Activated CD4-positive, CD25-positive, alpha-beta regulatory T cell treated with anti-CD3 and anti-CD28 coated beads, Interleukin-2, amount 50 U/mL, for 24 hours (primary cell): ENCODE measurements at places on chromosomes 2 and 18.

DNA sequence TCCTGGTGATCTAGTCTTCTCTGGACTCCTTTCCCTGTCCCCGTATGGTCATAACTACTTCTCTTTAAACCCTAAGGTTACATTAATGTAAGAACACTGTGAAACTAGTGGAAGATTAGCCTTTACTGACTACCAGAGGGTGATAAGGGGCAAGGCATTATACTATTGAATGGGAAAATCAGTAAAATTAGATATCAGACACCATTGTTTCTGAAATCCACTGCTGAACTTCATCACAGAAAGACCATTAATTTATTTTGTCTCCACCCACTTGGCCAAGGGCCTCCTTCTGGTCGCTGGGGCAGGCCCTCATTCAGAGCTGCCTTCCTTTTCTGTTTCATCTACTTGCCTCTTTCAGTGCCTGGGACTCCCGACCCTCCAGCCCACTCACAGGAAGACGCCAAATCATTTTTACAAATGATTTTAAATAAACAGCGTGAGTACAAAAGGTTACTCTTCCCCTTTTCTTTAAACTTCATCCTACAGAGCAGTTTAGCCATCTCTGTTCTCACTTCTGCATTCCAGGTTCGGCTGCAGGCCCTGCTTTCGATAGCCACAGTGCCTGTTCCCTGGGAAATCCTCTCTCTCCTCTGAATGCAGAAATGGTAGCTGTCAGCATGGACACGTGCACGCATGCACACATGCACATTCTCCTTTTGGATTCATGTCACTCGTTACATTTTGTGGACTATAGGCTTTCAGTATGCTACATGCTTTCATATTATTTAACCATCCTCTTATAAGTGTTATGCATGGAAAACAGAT, 70.3 kb upstream of the DOCK10 start:
- ATAC-seq, result no peak

- no peak for ATAC-seq
Observed at GRCh38 chr2:241068136-241068941, 33.7 kb downstream of the MTERF4 start.

- ATAC-seq, result no peak
Observed at GRCh38 chr2:186101616-186102015, 363.0 kb downstream of the FSIP2 start.

- ATAC-seq, result no peak
Observed at GRCh38 chr18:24593401-24593800, 133.0 kb downstream of the HRH4 start.

DNA sequence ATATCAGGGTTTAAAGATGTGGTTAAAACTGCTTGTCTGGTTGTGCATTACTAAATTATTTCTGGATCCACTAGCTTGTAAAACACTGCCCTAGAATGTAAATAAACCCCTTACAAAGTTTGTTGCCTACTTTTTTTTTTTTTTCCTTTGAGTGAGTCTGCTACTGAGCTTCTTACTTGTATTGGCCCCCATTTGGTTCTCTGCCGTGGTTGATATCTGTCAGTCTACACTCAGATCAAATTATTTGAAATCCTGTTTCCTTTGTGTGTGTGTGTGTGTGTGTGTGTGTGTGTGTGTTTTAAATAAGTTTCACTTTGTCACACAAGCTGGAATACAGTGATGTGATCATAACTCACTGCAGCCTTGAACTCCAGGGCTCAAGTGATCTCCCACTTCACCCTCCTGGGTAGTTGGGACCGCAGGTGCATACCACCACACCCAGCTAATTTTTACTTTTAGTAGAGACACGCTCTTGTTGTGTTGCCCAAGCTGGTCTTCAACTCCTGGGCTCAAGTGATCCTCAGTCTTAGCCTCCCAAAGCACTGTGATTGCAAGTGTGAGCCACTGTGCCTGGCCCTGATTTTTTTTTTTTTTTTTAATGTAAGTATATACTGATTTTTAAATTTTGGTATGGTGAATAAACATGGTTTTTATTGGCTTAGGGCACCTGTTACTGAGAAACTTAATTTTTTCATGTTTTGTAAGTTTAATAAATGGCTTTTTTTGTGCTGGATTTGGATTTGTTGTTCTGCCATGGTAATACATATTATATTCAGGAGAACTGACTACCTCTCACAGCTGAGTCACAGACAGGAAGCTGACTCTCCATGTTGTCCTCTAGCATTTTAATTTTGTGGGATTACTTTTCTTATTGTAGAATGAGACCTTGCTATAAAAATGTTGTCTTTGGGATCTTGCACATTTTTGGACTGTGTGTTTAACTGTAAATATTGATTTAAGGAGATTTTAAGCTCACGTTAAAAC, 48.5 kb downstream of the MAP4K4 start:
- ATAC-seq, result no peak

- peak; percentile 90 for ATAC-seq
Observed at GRCh38 chr2:113692698-113693428, 63.6 kb downstream of the SLC35F5 start.

GRCh38 chr2:121008975-121009374, 273.3 kb downstream of the GLI2 start:
- ATAC-seq, result no peak

DNA sequence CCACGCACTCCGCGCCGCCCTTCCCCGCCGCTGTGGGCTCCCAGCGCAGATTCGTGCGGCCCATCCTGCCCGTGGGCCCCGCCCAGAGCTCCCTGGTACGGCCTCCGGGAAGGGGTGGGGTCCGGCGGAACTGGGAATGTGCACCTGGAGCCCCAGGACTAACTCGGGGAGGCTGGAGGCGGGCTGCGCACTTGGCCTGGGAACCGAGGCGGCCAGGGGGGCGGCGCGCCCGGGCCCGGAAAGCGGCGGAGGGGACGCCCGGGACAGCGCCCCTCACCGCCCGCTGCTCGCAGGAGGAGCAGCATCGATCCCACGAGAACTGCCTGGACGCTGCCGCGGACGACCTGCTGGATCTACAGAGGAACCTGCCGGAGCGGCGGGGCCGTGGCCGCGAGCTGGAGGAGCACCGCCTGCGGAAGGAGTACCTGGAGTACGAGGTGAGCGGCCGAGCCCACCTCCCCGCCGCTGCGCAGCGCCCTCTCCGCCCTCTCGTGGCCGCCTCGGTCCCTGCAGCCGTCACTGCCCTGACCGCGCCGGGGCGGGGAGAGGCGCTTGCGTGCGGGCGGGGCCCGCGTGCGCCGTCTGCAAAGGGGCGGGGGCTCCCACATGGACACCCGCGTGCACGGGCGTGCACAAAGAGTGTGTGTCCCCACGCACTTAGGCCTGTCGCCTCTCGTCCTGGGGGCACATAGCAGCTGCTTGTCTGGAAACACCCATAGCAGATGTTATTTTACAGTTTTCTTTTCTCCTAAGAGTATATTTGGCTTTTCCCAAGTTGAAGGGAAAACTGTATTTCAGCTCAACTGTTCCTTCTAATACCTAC, 25.2 kb downstream of the PSD4 start:
- peak; percentile 85 for ATAC-seq

- no peak for ATAC-seq
Observed at GRCh38 chr2:11624893-11625292, 45.1 kb downstream of the NTSR2 start.

GRCh38 chr2:151260573-151261230, 961 bp downstream of the RBM43 start:
- ATAC-seq, result no peak

GRCh38 chr18:40849886-40850285, 1105.1 kb upstream of the PIK3C3 start:
- no peak for ATAC-seq
